ENCODE measurements at places on chromosomes 3 and 15. TPM values are rescaled to one million over a fixed set of nuclear protein-coding genes. Genes with fewer than 3 reads are reported as not detected.

GRCh38 chr15:38217191-38217595, 35.4 kb upstream of the SPRED1 start:
- H3K27me3 ChIP-seq, result no peaks in the 10 kb centered on the region
- no peaks in the 10 kb centered on the region for H3K36me3 ChIP-seq
- H3K27ac ChIP-seq, result no peak overlapping the region
- no peak overlapping the region for H3K4me3 ChIP-seq

DNA sequence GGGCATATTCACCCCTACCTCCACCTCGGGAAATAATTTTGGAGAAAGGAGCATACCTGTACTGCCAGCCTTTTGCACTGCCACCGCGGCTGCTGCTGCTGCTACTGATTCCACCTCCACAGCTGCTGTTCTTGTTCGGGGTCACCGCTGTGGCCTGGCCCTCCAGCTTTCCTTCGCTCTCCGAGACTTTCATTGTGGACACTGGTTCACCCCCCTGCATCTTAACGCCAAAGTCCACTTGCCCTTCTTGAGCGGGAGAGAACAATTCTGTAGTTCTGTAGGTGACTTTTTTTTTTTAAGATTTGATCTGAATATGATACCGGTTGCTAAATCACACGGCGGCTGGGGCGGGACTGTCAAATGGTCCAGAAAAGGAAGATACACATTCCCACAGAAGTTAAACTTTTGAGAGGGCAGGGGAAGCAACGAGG, 701 bp downstream of the OSBPL11 start:
- H3K4me3 ChIP-seq, result peak overlapping the region; percentile 91
- H3K4me1 ChIP-seq, result no peaks in the 10 kb centered on the region
- peak overlapping the region; percentile 77 for H3K27ac ChIP-seq
- DNase-seq, result peak; percentile 14
- no peaks in the 10 kb centered on the region for H3K27me3 ChIP-seq
- H3K36me3 ChIP-seq, result no peaks in the 10 kb centered on the region

DNA sequence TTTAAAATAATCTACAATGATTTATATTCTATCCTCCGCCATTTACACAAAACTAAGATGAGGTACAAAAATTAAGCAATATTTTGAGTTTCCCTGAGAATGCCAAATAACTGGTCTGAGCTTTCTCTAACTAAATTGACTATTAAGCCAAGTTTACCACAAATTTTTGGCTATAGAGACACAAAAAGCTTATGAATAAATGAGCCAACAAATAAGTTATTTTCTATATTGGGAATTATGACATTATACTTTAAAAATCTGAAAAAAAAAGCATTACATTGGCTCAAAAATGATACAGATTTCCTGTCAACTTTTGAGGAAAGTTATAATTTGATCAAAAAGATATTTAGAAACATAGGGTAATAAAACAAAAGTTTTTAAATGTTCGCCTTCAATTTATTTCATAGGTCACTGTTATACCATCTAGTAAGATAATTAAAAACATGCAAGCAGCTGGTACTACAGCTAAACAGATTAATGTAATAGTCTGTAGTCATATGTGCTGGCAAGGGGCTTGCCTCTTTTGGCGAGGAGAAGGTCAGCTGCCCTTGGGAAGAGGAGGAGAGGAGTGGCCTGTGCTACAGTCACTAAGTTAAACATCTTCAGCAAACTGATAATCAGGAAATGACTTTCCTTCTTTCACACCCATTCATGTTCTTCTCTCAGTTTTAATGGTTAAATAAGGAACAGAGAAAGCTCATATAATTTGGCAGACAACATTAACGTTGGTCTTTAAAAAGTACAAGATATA, 318.5 kb downstream of the TBC1D5 start:
- H3K36me3 ChIP-seq, result no peaks in the 10 kb centered on the region
- H3K4me1 ChIP-seq, result no peaks in the 10 kb centered on the region
- DNase-seq, result no peak

DNA sequence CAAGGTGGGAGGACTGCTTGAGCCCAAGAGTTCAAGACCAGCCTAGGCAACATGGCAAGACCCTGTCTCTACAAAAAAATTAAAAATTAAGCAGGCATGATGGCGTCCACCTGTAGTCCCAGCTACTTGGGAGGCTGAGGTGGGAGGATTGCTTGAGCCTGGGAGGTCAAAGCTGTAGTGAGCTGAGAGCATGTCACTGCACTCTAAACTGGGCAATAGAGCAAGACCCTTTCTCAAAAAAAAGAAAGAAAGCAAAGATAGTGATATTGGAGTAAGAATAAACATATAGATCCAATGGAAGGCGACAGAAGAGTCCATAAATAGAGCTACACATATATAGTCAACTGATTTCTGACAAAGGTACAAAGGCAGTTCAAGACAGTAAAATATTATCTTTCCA, 21.3 kb upstream of the ANKRD28 start:
- no peak for DNase-seq
- no peaks in the 10 kb centered on the region for H3K36me3 ChIP-seq
- H3K4me3 ChIP-seq, result no peak overlapping the region
- no peaks in the 10 kb centered on the region for H3K27me3 ChIP-seq
- H3K4me1 ChIP-seq, result peaks cover 29% of the 10 kb centered on the region
- H3K27ac ChIP-seq, result no peak overlapping the region

- DNase-seq, result peak; percentile 73
- H3K4me1 ChIP-seq, result peaks cover 4% of the 10 kb centered on the region
- H3K27ac ChIP-seq, result no peak overlapping the region
- H3K36me3 ChIP-seq, result no peaks in the 10 kb centered on the region
- H3K4me3 ChIP-seq, result no peak overlapping the region
Measured at GRCh38 chr3:155664925-155665695, 79.8 kb downstream of the PLCH1 start.

DNA sequence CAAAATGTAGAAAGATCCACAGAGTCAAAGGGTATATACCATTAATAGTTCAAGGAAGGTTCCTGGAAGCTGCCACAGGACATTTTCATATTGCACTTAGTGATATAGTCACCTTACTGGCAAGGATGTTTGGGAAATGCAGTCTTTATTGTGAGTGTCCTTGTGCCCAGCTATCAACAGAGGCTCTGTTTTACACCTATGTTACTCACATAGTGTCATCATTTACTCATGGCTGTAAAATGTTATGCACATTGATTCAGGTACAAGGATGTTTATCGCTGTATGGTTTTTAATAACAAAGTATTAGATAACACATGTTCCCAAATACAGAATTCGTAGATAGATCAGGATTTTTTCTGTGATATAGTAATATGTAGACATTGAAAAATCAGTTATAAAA, 50.9 kb downstream of the ZPLD1 start:
- no peaks in the 10 kb centered on the region for H3K27me3 ChIP-seq
- no peak overlapping the region for H3K4me3 ChIP-seq
- no peak overlapping the region for H3K27ac ChIP-seq
- H3K4me1 ChIP-seq, result no peaks in the 10 kb centered on the region
- no peaks in the 10 kb centered on the region for H3K36me3 ChIP-seq
- no peak for DNase-seq

DNA sequence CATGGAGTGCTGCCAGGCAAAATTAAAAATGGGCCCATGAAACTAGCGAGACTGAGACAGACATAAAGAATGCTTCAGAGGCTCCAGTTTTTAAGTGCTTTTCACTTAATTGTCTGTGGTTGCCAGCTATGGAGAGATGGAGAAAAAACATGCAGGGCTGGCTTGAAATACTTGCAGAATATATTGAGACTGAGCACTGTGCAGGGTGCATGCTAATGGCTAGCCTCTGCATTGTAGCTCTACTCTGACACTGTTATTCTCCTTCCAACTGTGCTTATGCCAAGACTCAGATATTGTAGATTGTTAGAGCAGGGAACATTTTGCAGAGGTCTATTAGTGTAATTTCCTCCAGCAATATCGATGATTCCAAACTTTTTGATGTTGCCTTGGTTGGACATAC, 735.0 kb downstream of the PDCD6IP start:
- no peaks in the 10 kb centered on the region for H3K4me1 ChIP-seq
- no peak overlapping the region for H3K27ac ChIP-seq
- H3K4me3 ChIP-seq, result no peak overlapping the region
- H3K27me3 ChIP-seq, result no peaks in the 10 kb centered on the region
- H3K36me3 ChIP-seq, result no peaks in the 10 kb centered on the region
- DNase-seq, result no peak

GRCh38 chr3:50414616-50415015, 55.3 kb upstream of the TMEM115 start:
- DNase-seq, result no peak
- no peaks in the 10 kb centered on the region for H3K4me1 ChIP-seq
- no peak overlapping the region for H3K4me3 ChIP-seq
- no peaks in the 10 kb centered on the region for H3K36me3 ChIP-seq

DNA sequence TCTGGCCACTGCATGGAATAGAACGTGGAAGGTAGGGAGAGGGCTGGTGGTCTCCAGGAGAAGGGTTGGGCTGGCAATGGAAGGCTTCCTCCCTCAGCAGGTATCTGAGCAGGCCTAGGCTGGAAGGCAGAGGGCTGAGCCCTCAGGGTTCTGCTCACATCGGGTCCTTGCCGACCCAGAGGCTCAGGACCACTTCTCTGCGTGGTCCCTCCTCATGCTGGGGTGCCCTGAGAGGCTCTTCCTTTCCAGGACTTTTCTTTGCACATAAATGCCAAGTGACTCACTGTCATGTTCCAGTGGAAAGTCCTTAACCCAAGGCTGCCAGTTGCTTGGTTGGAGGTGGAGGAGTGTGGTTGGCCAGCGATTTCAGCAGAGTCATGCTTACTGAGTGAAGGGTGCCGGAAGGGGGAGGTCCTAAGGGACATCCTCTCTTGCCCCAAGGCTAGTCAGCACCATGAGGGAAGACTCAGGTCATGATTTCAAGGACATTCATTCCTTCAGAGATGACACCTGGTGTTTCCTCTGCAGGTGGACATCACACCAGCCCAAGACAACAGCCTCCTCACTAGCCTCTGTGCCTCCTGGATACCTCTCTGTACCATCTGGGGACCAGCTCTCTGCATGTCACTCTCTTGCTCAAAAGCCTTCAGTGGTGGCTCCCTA, 8.2 kb downstream of the SLC6A6 start:
- H3K4me3 ChIP-seq, result no peak overlapping the region
- H3K4me1 ChIP-seq, result peaks cover 69% of the 10 kb centered on the region
- H3K27me3 ChIP-seq, result no peaks in the 10 kb centered on the region
- peak; percentile 96 for DNase-seq
- H3K36me3 ChIP-seq, result peaks cover 26% of the 10 kb centered on the region
- H3K27ac ChIP-seq, result peak overlapping the region; percentile 86

DNA sequence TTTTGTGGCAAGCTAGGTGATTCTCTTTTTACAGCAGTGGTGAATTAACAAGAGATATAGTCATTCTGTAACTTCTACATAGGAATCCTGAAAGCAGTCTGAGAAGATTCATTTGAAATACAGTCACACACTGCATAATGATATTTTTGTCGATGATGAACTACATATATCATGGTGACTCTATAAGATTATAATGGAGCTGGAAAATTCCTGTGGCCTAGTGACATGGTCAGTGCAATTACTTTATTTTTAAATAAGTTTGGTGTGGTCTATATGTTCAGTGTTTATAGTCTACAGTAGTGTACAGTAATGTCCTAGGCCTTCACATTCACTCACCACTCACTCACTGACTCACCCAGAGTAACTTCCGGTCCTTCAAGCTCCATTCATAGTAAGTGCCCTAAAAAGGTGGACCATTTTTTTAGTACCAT, 511.4 kb upstream of the MCTP2 start:
- H3K27me3 ChIP-seq, result no peaks in the 10 kb centered on the region
- no peaks in the 10 kb centered on the region for H3K36me3 ChIP-seq
- no peak for DNase-seq
- no peaks in the 10 kb centered on the region for H3K4me1 ChIP-seq

GRCh38 chr15:92112180-92112579, 258.7 kb downstream of the SLCO3A1 start:
- H3K27ac ChIP-seq, result no peak overlapping the region
- H3K27me3 ChIP-seq, result no peaks in the 10 kb centered on the region
- no peaks in the 10 kb centered on the region for H3K36me3 ChIP-seq
- H3K4me1 ChIP-seq, result peaks cover 9% of the 10 kb centered on the region

GRCh38 chr3:63179862-63180522, 98.1 kb upstream of the SYNPR start:
- no peak overlapping the region for H3K4me3 ChIP-seq
- H3K36me3 ChIP-seq, result no peaks in the 10 kb centered on the region
- no peaks in the 10 kb centered on the region for H3K27me3 ChIP-seq

DNA sequence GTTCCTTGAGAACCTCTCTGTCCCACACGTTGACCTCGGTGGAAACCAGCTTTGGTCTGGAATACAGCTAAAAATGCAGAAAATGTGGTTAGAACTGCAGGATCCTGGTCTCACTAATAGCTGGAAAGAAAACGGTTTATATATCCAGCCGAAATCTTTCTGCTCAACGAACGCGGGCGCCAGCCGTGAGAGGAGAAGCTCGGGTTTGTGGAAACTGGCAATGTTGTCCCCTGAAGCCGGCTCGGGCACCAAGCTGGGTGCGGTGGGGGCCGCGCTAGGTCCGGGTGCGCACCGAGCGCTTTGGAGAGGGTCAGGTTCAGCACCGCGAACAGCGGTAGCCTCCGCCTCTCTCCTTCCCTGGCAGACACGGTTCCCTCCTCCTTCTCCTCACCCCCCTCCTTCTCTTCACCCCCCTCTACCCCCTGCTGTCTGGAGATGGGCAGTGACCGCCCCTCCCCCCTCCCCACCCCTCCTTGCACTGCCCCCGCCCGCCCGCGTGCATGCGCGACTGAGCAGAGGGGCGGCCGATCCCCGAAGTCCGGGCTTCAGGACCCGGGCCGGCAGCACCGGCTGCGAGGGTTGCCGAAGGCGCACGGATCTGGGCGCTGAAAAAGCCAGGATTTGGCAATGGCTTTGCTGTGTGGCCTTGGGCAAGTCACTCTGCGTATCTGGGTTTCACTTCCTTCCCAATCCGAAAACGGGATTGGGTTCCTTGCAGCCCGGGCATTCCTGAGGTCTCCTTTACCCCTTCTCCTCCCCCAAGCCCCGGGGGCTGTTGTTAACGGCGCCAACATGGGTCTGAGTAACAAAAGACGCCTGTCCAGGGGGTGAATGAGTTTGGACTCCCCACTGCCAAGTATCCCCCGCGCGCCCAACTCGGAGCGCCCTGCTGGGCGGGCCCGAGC, at the start of gene SKOR1:
TSS of gene SKOR1 (plus strand) at position 534 of the 905 bp plus-strand sequence. CDS start at position 628, 94 bp downstream.
- DNase-seq, result peak; percentile 99
- peaks cover 5% of the 10 kb centered on the region for H3K4me1 ChIP-seq
- H3K27me3 ChIP-seq, result peaks cover 95% of the 10 kb centered on the region
- peak within 1 kb of the TSS; percentile 39 for H3K4me3 ChIP-seq

- H3K4me3 ChIP-seq, result no peak overlapping the region
- no peaks in the 10 kb centered on the region for H3K27me3 ChIP-seq
- no peaks in the 10 kb centered on the region for H3K4me1 ChIP-seq
- no peak overlapping the region for H3K27ac ChIP-seq
- no peak for DNase-seq
Measured at GRCh38 chr3:94184781-94185180, 121.9 kb downstream of the NSUN3 start.

- H3K27me3 ChIP-seq, result no peaks in the 10 kb centered on the region
- no peak for DNase-seq
- H3K36me3 ChIP-seq, result peaks cover 4% of the 10 kb centered on the region
- H3K4me1 ChIP-seq, result peaks cover 2% of the 10 kb centered on the region
- no peak overlapping the region for H3K4me3 ChIP-seq
Measured at GRCh38 chr3:29591579-29591978, 310.7 kb downstream of the RBMS3 start.

CCDC39 gene
- not detected for total RNA-seq

C3orf20 gene
- under 0.01 TPM for total RNA-seq

ATP8B4 gene
- 1.1 TPM for total RNA-seq

CCDC80 gene
- 657 TPM for total RNA-seq

ROBO1 gene
- total RNA-seq, result 69.8 TPM

ZPLD1 gene
- under 0.01 TPM for total RNA-seq

CLDN16 gene
- under 0.01 TPM for total RNA-seq

KLHL40 gene
- not detected for total RNA-seq

Data from osteoblast (primary cell).